KG1 (cell line): ENCODE measurements at places on chromosomes 7 and 10.

GRCh38 chr10:47224546-47225218 lies 75.3 kb upstream of the GDF10 start:
- DNase-seq, result no peak

DNA sequence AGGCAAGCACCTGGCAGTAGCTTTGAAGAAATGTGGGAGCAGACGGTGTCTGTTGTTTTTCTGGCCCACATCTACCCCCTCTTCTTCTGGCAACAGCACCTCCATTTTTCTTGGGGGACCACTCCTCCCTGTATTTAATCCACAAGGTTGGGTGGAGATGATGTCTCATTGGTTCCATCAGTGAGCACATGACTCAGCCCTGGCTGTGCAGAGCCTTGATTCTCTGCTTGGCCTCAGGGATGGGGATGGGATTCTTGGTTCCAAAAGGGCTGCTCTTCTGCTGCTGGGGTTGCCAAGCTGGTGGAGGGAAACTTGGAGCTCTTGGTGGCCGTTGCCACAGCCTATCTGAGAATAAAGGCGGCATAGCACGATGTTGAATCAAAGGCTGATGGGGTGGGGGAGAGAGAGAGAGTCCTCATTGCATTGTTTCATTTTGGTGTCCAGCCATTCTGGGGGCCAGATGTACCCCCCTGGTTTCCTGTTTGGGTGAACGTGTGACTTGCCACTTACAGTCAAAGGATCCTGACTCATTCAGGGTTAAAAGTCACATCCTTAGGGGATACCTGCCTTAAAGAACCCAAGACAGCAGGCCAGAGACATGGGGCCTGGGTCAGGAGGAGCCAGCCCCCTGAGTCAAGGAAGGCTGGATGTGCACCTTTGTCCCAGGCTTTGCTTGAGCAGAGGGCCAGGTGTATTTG lies 25.9 kb downstream of the GRK5 start:
- no peak for DNase-seq

GRCh38 chr10:34845070-34845469 lies 30.0 kb upstream of the PARD3 start:
- DNase-seq, result no peak

DNA sequence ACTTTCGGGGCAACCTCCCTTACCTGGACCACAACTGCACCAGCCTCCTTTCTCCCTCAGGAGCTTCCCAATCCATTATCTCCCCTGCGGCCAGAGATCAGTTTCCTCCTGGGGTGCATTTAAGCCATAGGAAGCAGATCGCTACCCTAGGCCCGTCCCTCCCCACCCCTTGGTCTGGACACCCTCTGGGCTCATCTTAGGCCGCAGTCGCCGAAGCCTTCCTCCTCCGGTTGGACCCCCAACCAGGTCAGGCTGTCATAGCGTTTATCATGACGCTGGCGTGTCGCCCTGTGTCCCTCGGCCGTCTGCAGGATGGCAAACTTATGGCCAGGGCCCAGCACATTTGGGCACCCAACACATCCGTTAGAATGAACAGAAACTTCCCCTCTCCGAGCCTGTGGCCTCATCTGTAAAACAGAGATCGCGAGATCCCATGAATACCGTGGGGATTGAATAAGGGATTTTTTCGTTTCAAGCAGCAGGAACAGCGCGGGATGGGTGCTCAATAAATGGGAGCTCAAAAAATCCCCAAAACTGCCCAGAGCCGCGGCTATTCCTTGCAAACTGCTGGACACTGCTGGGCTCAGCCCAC lies 669 bp upstream of the AP5Z1 start:
- no peak for DNase-seq

GRCh38 chr10:99761365-99761764 lies 21.1 kb upstream of the ABCC2 start:
- DNase-seq, result no peak

DNA sequence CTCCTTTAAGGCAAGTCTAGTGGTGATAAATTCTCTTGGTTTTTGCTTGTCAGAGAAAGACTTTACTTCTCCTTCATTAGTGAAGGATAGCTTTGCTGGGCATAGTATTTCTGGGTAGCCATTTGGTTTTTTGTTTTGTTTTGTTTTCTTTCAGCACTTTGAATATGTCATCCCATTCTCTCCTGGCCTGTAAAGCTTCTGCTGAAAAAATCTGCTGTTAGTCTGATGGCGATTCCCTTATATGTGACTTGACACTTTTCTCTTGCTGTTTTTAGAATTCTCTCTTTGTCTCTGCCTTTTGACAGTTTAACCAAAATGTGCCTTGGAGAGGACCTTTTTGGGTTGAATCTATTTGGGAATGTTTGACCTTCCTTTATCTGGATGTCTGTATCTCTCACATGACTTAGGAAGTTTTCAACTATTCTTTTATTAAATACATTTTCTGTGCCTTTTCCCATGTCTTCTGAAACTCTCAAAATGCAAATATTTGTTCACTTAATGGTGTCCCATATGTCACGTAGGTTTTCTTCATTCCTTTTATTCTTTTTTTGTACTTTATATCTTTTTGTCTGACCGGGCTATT lies 14.7 kb downstream of the TAS2R40 start:
- DNase-seq, result no peak

- no peak for DNase-seq
Observed at GRCh38 chr7:85566095-85566794, 379.4 kb upstream of the SEMA3D start.

DNA sequence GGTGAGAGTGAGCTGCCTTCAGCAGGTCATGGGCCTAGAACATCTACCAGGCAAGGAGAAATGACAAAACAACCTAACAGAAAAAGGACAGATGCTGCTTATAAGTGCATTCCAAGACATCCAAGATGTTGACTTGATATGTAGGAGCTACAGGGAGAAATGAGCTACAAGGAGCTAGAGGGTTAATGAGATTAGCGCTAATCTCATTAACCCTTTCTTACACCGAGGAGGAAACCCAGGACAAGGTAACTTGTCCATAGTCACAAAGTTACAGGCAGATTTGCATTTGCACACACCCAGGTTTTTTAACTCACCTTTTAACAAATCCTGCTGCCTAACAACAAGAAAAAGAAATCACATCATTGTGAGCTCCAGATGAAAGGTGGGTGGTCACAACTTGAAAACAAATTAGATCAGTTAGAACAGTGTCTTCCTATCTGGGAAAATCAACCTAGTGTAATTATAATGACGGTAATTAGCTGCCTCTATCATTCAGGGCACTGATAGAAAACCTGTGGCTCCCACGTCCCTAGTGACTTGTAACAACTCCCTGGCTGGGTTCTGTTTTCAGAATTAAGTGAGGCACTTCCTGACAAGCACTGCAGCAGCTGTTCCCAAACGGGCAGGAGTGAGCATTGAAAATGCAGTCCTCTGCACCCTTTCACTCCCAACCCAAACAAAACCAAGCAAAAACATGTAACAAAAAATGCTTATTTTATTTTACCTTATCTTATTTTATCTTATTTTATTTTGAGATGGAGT lies 5.7 kb downstream of the KIAA1549 start:
- no peak for DNase-seq

DNA sequence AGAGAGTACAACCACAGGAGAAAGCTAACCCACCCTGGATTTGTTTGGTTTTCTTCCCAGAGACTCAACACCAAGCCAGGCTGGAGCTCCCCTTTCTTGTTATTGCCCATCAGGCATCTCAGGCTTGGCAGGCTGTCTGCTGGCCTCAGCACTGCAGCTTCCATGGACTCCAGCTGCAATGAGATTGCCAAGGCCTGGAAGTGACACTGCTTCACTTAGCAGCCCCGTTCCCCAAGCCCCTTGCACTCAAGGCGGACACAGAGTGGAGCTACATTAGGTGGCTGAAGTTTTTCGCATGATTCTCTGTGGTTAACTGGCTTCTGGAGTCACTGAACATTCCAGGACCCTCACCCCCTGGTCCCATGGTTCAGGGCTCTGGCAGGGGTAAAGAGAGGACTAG lies 163.1 kb upstream of the GDF10 start:
- DNase-seq, result no peak

- no peak for DNase-seq
Observed at GRCh38 chr10:33900596-33900995, 566.1 kb upstream of the NRP1 start.

DNA sequence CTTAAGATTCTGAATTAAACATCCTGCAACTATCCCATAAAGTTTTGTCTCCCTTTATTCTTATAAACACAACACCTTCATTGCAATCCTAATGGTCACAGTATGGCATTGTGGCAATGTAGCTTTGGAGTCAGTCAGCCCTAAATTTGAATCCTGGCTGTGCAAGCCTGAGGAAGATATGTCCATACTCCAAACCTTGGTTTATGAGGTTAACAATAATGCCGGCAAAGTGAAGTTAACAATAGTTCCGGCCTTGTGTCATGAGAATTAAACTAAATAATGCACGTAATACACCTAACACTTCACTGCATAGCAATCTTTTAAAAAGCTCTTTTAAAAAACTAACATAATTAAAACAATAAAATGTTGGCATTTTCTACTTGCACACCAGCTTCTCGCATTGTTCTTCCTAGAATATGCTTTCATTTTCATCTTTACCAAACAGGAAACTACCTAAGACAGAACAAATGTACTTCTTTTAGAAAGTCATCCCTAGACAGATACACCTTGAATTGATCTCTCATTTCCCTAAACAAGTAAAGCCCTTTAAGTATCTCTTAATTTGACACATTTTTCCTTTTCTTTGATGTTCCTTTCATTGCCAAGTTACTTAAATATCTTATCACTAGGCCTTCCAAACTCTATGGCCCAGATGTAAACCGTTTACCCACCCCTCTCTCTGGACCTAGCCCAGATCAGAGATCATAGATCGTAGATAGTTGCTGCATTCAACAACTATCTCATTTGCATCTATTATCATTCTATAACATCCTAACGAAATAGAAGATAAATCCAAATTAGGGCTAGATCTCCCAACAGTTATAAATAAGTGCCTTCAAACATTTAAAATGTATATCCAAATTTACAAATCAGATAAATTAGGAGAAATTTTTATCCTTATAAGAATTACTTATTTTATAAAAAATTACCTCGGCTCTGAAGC lies 66.7 kb downstream of the CREB3L2 start:
- DNase-seq, result peak; percentile 1

GRCh38 chr7:15628876-15629275 lies 57.6 kb downstream of the MEOX2 start:
- DNase-seq, result no peak

DNA sequence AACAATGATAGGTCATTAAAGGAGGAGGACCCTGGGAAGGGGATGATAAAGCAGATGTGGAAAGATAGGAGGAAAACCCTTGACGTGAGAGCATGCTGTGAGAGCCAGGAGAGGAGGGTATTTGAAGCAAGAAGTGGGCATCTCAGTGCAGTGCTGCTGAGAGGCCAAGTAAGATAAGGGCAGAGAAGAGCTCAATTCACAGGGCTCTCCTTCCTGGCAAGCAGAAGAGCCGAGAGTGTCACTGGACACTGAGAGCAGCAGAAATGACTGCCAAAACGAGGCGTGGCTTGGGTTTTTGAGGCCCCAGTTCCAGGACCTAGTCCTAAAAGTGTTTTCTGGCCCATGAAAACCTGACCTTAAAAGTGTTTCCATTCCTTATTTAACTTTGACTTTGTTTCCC lies 213.5 kb downstream of the LHFPL3 start:
- no peak for DNase-seq

GRCh38 chr10:74500026-74500704 lies 326.2 kb upstream of the KAT6B start:
- no peak for DNase-seq

DNA sequence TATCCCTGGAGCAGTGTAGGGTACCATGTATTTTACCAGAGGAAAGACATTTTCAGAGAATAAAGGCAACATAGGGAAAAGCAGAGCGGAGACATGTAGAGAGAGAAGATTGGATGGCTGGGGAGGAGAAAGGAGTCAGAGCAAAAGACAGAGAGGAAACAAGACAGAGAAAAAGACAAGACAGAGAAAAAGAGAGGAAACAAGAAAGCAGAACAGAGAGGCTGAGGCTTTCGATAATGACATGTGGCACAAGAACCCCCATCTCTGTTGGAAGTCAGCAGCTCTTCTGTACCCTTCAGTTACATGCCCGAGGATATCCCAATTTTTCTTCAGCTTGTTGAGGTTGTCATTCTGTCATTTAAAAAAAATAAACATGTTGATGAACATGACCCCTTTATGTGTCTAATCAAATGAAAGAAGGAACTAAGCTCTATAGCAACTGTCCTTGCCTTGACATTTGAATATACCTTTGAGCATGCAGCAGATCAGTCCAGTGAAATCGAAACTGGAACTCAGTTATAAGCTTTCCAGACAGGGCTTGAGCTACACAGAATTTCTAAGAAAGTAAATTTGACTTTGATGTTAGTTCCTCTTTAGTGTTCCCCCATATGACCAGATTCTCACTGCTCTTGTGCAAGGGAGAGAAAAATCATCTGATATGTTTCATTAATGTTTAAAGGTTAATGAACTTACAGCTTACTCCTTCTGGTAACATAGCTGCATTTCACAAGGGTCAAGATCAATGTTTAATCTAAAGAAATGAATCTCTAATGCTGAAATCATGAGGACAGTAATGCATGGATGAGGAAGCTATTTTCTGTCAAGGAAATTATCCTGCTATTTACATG lies 75.1 kb upstream of the SP4 start:
- peak; percentile 57 for DNase-seq

DNA sequence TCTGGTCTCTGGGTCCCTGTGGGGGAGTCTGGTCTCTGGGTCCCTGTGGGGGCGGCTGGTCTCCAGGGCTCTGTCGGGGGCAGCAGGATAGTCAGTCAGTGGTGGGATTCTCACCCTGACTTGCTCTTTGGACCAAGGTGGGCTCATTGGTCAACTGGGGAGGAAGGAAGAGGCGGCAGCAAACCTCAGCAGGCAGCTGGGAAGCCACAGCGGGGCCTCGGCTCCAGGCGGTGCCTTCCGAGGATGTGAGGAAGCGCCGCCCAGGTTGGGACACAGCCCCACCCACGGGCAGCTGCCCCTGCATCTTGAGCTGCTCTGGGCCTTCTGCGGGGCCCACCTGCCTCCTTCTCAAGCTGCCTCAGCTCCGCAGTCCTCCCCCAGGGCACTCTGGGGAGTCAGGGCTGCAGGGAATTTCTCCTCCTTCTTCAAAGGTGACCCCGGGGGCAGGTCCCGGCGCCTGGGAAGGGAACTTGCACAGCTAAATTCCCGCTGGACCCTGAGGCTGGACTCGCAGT lies 20.4 kb upstream of the KNDC1 start:
- no peak for DNase-seq

GRCh38 chr10:21757185-21757901 lies 223.3 kb downstream of the MLLT10 start:
- DNase-seq, result no peak

- no peak for DNase-seq
Observed at GRCh38 chr7:88523645-88524044, 217.0 kb upstream of the STEAP4 start.

DNA sequence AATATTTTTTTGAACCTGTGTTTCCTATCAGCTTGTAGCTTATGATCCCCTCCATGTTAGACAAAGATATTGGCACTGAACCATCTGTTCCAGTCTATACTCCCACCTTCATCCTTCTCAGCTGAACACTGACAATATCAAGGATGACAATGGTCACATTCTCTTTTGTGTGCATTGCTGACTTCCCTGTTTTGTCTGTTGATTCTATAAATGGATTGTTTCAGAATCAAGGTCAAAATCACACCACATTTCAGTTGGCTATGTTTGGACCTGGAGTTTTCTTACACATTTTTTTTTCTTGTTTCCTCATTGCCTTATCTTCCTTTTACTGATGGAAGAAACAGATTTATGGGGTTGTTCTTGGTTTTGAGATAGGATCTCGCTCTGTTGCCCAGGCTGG lies 11.3 kb upstream of the SMURF1 start:
- DNase-seq, result no peak
